Camera-type eye (tissue), 1 donor: ENCODE measurements at places on chromosomes 7 and 10. TPM values are rescaled to one million over a fixed set of nuclear protein-coding genes. Genes with fewer than 3 reads are reported as not detected.

The LOXL4 gene
- 7.9 TPM for total RNA-seq

The CDK14 gene
- 88.5 TPM for total RNA-seq

The FOXI2 gene
- not detected for total RNA-seq

The MKX gene
- total RNA-seq, result 13.1 TPM

The GATA3 gene
- 1.6 TPM for total RNA-seq
